ENCODE measurements at places on chromosomes 11 and 22.

GRCh38 chr11:110431674-110432073, 1.9 kb downstream of the FDX1 start:
- DNase-seq: no peak

GRCh38 chr11:119764108-119764868, 35.3 kb upstream of the NECTIN1 start:
- peak; percentile 81 for DNase-seq

DNA sequence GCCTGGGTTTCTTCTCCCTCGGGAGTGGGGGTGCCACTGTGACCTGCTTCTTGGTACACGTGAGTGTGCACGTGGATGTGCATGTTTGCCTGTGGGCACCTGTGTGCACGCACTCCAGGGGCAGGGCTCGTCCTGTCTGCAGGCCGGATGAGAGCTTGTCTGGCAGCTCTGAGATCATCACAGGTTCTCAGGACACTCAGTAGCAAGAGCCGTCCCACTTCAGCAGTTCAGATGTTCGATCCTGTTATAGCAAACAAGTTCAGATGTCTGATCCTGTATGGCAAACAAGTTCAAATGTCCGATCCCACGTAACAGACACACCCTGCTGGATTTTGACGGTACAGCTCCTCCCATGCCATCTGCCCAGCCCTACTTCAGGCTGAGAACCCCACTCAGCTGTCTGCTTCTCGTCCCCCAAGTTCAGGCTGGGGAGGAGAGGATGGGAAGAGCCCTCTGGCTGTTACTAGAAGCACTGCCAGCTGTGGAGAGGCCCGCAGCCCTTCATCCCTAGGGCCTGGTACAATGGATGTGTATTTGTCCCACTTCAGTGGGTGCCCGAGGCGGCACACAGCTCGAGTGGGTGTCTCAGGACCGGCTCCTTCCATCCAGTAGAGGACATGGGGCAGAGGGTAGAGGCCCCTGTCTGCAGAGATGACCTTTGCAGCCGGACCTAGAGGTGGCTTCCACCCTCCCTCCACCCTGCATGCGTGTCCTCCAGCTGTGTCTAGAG, 1126.9 kb downstream of the BRD1 start:
- peak; percentile 32 for DNase-seq

- no peak for DNase-seq
Observed at GRCh38 chr11:1043563-1044096, 7.1 kb upstream of the MUC6 start.

- DNase-seq: no peak
Observed at GRCh38 chr11:134652586-134653255, 240.7 kb upstream of the B3GAT1 start.

GRCh38 chr11:81852896-81853295, 880.8 kb downstream of the FAM181B start:
- no peak for DNase-seq

GRCh38 chr11:111406091-111406490, 27.0 kb upstream of the POU2AF1 start:
- DNase-seq: no peak

DNA sequence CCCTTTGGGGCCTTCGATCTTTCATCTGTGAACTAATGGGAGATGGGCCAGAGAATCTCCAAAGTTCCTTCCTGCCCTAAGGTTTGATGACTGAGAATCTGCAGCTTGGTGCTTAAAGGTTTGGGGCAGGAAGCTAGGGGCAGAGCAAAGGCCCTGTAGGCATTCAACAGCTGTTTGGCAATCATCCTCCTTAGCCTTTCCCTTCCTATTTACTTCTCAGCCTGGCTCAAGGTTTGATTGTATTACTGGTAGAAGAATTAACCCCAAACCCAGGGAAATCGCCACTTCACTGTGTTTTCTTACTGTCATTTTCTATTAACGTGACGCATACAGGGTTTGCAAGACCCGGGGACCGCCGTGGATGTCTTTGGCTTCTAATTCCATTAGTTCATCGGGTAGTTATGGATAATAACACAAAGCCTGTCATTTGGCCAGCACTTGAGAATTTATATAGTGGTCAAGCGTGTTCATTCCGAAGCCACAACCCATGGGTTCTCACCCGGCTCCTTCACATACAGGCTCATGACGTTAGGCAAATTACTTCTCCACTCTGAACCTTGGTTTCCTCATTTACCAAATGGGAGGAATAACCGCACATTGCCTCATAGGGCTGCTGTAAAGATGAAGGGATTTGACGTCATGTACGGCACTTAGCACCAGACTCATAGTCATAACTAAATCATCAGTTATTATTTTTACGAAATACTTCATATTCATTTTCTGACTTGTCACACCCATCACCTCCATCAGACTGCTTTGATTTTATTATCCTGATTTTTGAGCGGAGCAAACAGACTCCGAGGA, 158.1 kb downstream of the FBXO7 start:
- DNase-seq: no peak

DNA sequence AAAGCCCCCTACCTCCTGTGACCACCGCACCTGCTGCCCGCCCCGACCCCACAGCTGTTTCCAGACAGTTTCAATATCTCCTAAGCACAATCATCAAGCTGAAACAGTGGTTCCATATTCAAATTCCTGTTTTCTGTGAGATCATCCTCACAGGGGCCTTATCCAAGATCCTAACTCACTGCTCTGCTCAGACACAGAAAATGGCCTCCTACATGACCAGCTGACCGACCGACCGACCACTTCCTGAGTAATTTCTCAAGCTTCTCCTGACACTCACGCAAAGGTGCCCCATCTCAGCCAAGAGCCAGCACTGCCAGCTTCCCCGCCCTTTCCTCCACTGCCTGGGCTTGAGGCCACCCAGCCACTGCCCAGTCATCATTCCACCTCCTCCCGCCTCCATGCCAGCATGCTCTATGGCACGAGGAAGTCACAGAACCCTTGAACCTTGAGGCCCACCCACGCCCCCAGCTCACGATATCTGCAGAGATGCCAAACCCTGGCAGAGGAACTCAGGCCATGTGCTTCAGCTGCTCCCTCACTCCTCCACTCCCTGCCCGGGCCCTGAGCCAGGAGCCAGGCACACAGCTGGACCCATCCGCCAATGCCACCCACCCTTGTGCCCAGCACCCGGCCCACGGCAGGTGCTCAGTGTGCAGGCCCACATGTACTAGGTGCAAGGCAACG, 14.0 kb downstream of the KIAA0930 start:
- DNase-seq: peak; percentile 42

- DNase-seq: no peak
Observed at GRCh38 chr11:693415-693831, 1.6 kb downstream of the DEAF1 start.

- DNase-seq: no peak
Observed at GRCh38 chr11:113488931-113489351, 13.7 kb upstream of the DRD2 start.

DNA sequence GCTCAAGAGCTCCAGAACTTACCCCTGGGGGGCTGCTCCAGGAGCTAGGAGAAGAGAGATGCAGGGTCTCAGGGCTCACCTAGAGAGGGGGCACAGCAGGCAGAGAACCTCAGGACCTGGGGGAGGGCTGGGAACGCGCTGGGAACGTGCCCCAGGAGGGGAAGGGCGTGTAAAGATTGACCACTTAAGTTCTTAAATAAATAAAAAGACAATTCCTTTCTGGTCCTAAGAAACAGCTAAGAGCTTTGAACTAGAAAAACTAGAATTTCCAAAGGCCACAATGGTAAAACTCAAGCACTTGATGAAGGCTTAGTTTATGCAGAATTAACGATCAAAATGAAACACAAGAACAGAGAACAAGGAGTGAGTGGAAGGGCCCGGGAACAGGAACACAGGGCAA, 89.1 kb downstream of the CELSR1 start:
- DNase-seq: no peak

DNA sequence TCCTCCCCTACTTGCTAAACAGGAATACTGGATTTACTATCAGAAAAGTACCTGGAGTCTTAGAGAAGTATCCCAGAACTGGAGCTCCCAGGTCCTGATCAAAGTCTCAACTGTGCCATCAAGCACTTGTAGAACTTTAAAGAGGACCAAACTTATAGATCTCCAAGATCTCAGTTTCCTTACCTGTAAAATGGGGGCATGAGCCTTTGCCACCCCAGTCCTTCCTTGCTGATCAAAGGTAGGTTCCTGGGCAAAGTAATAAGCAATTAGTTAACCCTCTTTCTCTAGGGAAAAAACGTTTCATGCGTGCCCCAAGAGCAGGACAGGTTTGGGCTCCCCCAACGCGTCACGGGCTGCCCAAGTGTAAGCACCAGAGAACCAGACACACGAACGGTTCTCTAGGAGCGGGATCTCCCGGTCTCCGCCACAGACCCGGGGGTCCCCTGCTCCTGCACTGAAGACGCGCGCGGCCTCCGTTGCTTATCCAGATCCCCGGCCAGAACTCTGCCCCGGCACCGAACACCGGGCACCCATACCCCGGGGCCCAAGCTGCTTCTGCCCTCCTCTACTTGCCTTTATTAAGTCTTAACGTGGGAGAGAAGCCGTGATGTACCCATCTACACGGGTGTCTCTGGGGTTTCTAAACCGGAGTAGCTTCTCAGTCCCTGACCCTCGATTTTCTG, 505 bp downstream of the ZNF214 start:
- DNase-seq: no peak

GRCh38 chr11:14930369-14930768, 38.3 kb upstream of the CYP2R1 start:
- no peak for DNase-seq

GRCh38 chr22:33844273-33844672, 76.0 kb downstream of the LARGE1 start:
- DNase-seq: no peak

DNA sequence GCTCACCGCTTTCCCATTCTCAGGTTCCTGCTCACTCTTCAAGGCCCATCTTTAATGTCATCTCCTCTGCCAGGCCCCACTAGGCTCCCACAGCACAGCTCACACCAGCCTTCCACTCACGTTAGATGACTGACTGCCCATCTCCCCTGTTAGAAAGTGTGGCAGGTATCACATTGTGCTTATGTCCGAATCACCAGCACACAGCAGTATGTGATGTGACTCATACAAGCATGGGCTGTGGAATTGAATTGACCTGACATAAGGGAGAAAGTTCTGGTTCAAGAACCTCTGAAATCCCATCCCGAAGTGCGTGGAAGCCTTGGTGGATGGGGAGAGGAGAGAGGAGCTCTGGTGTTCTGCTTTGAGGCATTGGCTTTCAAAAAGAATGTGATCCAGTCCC, 6.5 kb downstream of the VSTM5 start:
- no peak for DNase-seq

DNA sequence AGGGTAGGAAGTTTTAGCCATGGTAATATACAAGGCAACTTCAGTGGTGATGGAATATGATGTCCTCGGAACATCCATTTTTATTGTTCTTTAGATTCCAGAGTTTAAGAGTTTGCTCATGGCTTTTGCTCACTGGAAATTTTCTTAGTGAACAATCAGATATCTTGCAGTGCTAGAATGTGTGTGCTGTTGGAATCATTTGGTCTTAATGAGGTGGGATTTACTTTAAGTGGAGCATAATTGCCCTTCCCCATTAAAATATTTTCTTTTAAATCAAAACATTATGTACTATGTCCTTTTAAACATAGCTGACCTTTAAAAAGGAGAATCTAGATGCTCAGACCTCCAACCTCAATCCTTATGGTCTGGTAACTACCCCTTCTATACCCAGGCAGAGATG, 77.3 kb upstream of the LDLRAD3 start:
- DNase-seq: no peak

GRCh38 chr22:27097933-27098332, 440.5 kb downstream of the MIAT start:
- peak; percentile 16 for DNase-seq

- DNase-seq: no peak
Observed at GRCh38 chr22:29700206-29700899, 19.4 kb upstream of the CABP7 start.

DNA sequence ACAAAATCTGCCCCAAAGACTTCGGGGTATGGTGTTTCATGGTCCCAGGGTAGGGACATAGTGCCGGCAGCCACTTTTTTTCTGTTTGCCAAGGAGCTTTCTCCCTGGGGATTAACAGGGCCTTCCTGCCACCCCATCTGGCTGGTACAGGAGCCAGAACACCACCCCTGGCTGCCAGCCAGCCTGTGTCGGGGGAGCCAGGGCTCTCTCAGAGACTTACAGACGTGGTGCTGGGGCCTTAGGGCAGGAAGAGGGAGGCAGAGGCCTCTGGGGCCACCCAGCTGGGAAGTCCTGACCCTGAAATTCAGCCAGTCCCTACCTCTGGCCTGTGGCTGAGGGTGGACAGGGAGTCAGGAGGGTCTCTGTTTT, 52.4 kb upstream of the CDON start:
- DNase-seq: no peak

DNA sequence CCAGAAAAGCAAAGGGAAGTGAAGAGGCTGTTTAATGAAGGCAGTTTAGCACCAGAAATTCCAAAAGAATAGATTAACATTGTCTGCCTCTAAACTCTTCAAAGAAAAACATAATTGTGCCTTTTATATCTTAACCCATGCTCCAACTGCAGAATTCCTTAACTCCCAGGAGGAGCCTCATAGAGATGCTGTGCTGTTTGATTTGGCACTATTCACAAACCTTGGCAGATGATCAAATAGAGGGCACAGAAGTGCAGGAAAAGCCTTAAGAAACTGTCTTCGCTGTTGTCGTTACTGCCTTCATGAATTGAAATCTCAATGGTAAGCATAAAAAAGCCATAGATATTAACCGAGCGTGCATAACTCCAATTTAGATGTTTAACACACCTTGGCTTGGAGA, 124.1 kb upstream of the MPPED2 start:
- no peak for DNase-seq

DNA sequence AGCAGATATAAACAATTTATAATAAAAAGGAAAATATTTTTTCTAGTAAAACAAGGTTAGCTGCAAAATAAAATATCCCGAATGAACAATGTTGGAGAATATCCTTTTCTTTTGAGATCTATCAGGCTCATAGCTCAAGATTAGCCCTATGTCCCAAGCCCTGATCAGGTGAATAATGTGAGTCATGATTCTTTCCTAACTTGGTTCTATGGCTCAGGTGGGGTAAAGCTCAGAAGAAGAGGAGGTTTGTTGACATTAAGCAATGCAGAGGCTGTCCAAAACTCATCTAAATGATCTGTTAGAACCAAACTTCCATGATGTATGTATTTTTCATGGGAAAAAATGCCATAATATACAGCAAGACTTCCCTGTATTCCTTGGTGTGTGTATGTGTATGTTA, 86.1 kb downstream of the TRIM44 start:
- DNase-seq: no peak

DNA sequence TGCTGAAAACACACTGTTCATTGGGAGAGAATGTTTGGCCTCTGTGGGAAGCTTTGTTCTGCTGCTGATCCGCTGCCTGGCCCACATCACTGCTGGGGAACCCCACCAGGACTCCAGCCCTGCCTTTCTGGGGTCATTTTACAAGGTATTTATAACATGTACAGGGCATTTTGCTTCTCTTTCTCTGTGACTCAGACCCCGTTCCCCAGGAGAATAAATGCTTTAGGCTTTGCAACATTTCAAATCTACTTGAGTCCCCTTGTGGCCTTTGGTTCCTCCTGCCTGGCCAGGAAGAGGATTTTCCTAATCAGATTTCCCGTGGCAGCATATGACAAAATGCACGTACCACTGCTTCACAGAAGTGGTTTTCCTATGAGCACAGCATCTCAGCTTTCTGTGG, 43.0 kb downstream of the BTG4 start:
- DNase-seq: no peak

All from SW480 (cell line).